ENCODE measurements at places on chromosomes 7 and 10.

GRCh38 chr7:74026903-74027682, 880 bp upstream of the ELN start:
- peak; percentile 44 for DNase-seq

DNA sequence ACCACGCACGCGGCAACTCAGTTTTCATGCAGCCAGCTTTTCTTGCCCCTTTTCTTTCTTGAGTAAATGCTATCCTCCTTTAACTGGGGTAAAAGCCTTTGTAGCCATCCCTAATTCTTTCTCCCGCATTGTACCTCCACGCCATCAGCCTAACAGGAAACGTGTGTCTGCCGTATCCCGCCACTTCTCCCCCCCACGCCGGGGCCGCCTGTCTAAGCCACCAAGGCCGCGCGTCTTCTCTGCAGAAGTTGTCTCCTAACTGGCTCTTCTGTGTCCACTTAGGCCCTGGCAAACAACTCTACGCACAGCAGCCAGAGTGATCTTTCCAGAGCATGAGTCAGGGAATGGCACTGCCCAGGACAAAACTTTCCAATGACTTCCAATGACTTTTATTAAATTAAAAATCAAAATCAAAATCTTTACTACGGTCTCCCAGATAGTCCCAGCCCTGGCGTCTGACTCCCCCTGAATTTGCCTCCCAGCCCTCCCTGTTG, 74.6 kb downstream of the XRCC2 start:
- no peak for DNase-seq

GRCh38 chr7:94656925-94657731, 1.2 kb upstream of the SGCE start:
- DNase-seq: peak; percentile 56

- no peak for DNase-seq
Observed at GRCh38 chr7:2373124-2373556, 18.5 kb downstream of the EIF3B start.

DNA sequence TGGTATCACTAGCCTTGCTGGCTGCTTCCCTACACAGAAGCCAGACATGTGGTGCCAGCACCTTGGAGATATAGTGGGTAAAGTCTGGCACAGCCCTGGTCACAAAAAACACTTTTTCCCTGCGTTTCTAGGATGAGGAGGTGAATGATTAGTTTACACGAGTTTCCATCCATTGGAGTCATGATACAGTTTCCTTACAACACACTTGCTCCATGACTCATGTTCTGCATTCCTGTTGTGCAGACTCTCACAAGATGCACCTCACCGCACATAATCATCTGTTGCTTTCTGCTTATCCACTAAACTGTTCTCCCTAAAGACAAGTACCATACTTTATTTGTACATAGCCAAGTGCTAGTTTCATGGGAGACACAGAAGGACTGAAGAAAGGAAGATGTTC, 747.1 kb upstream of the GALNT17 start:
- no peak for DNase-seq

DNA sequence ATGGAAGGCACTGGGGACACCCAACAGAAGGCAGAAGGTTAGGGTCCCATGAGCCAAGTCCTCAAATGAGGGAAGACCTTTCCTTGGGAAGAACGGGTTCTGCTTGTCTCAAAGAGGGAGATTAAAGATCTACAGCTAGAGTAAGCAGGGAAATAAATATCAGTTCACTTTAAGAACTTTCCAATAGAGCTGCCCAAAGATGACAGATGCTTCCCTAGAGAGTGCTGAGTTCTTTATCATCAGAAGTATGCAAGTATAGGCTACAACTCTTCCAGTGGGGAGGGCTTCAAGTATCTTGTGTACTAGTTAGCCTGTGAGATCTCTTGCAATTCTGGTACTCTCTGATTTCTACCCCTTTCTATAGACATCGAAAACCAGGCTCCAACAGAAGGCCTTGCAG, 39.4 kb downstream of the EMX2 start:
- DNase-seq: no peak

GRCh38 chr7:98568891-98569290, 48.2 kb upstream of the NPTX2 start:
- peak; percentile 53 for DNase-seq

- DNase-seq: no peak
Observed at GRCh38 chr7:1134951-1135350, 25.0 kb downstream of the ZFAND2A start.

DNA sequence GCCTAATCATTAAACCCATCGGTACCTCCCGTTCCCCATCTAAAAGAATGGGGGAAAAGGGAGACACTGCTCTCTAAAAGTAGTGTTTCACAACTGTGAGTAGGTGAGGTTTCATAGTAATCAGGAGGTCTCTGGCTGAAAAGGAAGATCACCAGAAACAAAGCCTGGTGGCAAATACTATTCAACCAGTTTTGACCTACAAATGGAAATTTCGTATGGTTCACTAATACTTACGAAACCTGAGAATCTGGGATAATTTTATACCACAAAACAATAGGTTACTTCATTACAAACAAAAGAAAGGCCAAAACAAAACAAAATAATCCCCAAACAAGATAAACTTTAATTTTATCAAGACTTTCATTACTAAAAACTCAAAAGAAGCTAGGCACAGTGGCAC, 28.4 kb upstream of the ANLN start:
- no peak for DNase-seq

DNA sequence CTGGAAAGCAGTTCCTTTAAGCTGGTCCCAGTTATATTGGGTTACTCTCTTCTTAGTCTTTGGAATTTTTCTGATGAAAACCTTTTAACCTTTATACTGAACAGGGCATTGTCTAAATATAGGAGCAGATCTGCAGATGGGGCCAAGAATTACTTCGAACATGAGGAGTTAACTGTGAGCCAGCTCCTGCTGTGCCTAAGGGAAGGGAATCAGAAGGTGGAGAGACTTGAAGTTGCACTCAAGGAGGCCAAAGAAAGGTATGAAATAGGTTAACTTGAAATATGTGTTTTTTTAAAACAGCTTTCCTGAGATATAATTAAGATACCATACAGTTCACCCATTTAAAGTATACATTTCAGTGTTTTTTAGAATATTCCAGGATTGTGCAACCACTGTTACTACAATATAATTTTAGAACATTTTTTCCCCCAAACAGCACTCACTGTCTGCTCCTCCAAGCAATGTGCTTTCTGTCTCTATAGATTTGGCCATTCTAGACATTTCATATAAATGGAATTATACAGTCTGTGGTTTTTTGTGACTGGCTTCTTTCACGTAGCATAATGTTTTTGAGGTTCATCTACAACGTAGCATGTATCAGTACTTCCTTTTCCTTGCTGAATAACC, 18.9 kb downstream of the OPTN start:
- no peak for DNase-seq

DNA sequence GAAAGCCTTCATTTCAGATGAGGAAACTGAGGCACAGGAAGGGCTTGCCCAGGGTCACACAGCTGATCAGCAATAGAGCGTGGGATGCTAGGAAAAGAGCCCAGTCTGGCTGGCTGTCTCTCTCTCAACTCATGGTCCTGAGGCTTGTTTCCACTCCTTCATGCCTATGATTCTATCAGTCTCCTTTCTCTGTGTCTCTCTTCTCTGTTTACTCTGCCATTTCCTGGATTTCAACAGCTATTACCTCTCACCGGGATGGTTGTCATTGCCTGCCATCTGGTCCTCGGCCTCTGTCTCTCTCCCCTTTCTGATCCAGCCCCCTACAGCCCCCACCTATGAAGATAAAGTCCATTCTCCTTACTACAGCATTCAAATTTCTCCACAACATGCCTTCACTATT, 93.3 kb upstream of the AGBL3 start:
- DNase-seq: no peak

GRCh38 chr7:135685306-135686084, 23.2 kb downstream of the STMP1 start:
- peak; percentile 72 for DNase-seq

DNA sequence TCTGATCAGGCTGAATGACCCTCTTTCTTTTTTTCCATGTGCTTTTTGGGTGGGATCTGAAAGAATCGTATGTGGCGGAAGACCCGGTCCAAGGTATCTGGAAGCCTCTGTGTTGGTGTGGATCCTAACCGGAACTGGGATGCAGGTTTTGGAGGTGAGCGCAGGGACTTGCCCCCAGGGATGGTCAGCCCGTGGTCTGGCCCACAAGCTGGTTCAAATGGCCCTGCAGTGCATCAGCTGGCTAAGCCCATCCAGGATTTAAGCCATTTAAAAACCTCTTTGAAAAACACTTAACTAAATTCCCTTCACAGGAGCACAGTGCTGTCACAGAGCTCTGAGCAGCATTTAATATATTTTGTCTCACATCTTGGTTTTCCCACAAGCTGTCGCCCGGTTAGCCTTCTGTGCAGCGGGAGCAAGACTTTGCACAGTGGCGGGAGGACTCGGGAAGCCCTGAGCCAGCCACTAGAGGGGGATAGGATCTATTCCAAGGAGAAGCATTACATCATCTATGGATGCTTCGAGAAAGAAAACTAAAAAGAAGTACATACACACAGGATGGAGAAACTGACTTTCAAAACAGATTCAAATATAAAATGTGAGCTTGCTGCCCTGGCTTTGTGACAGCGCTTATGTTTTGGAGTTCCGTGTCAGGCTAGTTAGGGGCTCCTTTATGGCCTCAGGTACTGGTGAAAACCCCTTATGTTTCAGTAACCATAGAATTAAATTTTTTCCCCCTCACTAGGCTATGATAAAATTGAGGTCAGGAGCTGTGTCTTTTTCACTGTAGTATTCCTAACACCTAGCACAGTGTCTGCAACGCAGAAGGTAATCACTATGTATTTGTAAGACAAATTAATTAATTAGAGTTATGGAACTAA, 11.3 kb downstream of the CPA2 start:
- peak; percentile 67 for DNase-seq

DNA sequence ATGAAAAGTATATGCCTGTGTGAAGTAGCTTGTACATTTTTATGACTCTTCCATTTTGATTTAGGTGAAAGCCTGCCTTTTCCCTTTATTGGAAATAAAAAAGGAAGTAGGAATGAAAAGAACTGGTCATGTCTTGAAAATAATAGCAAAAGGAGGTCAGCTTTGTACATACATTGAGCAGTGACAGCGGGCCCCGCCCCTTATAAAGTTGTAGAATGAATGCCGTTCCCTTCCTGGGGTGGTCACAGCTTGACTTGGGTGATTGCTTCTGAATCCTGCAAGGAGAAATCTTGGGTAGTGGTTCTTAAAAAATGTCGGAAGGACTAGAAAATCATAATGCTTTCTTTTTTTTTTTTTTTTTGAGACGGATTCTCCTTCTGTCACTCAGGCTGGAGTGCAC, 31.7 kb downstream of the CAMK1D start:
- no peak for DNase-seq

GRCh38 chr10:118501171-118501570, 94.3 kb downstream of the PRLHR start:
- peak; percentile 58 for DNase-seq

- DNase-seq: no peak
Observed at GRCh38 chr7:36181668-36182067, 28.6 kb downstream of the EEPD1 start.

DNA sequence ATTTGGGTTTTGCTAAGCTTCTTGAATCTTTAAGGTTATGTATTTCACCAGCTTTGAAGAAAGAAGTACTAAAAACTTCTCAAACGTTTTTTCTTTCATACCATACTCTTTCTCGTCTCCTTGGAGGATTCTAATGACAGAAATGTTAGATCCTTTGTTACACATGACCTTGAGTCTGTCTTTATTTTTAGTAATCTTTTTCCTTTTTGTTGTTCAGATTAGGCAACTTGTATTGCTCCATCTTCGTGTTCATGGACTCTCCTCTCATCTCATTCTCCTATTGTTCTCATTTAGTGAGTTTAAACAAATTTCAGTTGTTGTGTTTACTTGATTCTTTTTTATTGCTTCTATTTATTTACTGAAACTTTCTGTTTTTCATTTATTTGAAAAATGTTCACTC, 73.7 kb downstream of the WDFY4 start:
- no peak for DNase-seq

GRCh38 chr10:86103391-86104101, 263.0 kb downstream of the GRID1 start:
- DNase-seq: no peak

DNA sequence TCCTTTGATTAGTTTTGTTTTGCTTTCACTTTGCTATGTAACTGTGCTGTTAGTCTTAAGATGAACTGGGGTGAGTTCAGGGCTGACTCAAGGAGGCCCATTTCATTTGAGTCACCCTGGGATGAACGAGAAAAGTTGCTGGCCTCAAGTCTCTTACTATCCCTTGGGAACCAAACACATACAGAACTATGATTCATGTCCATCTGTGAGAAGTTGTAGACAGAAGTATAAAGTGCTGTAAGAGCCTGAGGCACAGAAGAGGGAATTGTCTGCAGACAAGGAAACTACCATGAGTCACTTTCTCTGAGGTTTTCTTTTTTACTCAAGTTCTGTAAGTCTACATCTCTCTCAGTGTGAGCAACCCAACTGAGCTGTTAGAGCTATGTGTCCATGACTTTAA, 179.8 kb upstream of the CSTF2T start:
- DNase-seq: peak; percentile 96

- DNase-seq: no peak
Observed at GRCh38 chr10:70749756-70750155, 35.4 kb downstream of the TBATA start.
